ENCODE measurements at places on chromosomes 7 and 10.

- no peak for DNase-seq
Measured at GRCh38 chr7:30543813-30544525, 39.3 kb upstream of the GGCT start.

DNA sequence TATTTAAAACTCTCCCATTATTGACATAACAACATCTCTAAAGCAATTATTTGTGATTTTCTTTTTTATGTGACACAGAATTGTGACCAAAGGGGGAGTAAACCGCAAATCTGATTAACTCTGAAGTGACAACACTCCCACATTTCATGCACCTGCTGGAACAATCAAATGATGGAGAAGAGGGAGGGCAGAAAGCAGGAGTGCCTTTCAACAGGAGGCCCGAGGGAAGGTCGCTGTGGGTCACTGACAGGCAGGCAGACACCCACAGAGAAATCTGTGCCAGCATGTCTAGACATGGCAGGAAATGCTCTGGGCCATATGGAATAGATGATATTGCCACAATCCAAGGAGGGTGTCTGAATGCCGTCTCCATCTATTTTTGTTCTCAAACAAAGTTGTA, 247.3 kb downstream of the DOCK4 start:
- no peak for DNase-seq

GRCh38 chr10:49167425-49168170, 20.6 kb downstream of the TMEM273 start:
- no peak for DNase-seq

DNA sequence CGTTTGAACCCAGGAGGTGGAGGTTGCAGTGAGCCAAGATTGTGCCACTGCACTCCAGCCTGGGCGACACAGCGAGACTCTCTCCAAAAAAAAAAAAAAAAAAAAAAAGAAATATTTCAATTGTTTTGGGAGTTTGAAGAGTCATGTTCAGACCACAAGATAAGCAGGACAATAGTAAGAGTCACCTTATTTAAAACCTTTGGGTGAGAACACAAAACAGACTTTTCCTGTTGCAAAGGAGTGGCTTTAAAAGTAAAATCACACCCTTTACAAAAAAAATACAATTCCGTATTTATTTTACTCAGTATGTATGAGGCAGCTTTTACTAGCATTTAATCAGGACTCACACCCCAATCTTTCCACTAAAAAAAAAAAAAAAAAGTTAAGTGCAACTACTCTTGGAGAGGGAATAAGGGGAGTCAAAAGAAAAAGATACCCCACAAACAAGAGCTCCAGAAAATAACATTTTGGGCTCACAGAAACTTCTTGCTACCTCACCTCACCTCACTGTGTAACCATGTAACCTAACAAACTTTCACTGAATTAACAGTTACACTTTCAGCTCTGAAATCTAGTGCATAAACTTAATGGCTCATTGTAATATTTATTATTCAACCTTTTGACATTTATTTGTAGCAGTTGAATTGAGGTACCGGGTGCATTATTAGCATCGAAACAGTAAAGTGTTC, 11.2 kb downstream of the SKIDA1 start:
- DNase-seq = no peak

DNA sequence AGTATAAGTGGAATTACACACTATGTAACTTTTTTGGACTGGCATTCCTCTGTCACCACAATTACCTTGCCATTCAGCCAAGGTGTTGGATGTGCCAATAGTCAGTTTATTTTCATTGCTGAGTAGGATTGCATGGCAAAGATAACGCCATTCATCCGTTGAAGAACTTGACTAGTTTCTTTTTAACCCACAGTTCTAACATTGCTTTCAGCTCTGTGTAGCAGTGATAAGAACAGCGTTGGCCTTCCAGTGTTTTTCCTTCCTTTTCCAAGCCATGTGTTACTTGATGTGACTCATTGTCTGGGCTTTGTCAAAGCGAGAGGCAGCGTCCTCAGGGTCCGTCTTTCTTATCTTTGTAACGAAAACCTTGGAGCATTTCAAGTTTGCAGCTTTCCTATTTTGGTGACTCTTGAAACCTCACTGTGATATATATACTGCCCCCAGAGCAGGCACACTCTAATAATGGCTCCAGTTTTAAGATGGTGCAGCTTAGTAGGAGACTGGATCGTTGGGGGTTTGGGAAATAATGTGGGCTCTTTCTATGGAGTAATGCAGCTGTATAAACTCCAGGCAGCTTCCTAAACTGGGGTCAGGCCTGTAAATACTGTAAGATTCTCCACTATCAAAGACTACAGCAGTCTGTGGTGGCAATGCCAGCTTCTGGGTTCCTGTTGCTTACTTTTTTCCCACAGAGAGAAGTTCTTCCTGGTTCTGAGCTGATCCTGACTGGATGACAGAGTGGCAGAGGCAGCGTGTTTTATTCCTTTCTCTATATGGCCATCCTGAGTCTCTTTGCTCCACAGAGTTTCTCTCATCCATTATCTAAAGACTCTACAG, 41.7 kb downstream of the AKR1E2 start:
- no peak for DNase-seq

- DNase-seq = peak; percentile 26
Measured at GRCh38 chr7:111090846-111091245, at the start of gene LRRN3. TSS of gene LRRN3 (plus strand) at chr7:111091127. CDS start at chr7:111122773, 31,646 bp downstream.

DNA sequence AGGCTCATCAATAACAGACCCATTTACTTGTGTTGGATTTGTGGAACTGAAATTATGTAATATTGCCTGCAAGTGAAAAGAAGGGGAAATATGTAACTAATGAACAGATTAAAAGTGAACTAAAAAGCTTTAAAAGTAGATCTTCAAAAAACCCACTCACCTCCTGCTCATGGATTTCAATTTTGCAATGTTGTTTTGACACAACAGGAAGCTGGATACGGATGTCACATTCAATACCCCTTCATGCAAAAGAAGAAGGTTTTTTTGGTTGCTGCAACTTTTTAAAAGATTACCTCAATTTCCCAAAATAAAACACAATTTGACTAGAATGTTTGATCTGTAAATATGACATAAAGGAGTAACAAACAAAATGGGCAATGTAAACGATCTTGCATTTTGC, 3.3 kb downstream of the MKI67 start:
- DNase-seq = no peak

- DNase-seq = no peak
Measured at GRCh38 chr7:17275749-17276671, 22.4 kb upstream of the AHR start.

GRCh38 chr7:7351832-7352231, 169.5 kb downstream of the C1GALT1 start:
- no peak for DNase-seq

- DNase-seq = no peak
Measured at GRCh38 chr10:110356628-110357245, 52.0 kb upstream of the SMNDC1 start.

- DNase-seq = no peak
Measured at GRCh38 chr10:124626759-124627380, 117.3 kb downstream of the FAM53B start.

- DNase-seq = no peak
Measured at GRCh38 chr7:34191771-34192479, 286.6 kb downstream of the BMPER start.

- no peak for DNase-seq
Measured at GRCh38 chr7:137454767-137455166, 111.2 kb upstream of the PTN start.

DNA sequence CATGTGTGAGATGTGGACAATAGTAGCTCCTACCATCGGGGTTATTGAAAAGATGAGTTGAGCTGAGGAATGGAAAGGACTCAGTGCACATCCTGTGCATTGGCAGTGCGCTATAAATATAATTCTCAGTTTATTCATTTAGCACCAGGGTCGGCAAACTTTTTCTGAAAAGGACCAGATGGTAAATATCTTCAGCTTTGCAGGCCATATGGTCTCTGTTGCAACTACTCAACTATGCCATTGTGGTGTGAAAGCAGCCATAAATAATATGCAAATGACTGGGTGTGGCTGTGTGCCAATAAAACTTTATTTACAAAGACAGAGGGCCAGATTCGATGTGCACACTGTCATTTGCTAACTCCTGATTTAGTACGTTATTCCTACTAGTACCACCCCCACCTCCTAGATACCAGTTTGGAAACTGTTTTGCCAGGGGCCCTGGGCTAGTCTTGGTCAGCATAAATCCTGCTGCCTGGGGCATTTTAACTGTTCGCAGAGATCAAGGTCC, 422.9 kb upstream of the MKI67 start:
- DNase-seq = no peak

DNA sequence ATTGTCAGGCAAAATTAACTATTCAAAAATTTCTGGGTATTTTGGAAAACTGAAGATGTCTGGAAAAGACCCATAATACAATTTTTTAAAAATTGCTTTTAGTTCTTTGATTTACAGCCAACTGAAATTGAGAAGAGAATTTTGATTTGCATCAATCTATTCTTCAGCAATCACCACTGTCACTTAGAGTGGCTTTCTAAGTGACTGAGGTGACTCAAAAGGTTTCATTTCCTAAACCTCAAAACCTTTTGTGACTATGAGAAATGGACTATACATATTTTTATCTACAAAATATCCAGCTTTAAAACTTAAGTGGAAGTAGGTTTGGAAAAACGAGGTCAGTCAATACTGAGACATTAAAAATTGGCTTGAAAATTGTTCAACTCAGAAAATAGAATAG, 60.0 kb downstream of the ENO4 start:
- no peak for DNase-seq

DNA sequence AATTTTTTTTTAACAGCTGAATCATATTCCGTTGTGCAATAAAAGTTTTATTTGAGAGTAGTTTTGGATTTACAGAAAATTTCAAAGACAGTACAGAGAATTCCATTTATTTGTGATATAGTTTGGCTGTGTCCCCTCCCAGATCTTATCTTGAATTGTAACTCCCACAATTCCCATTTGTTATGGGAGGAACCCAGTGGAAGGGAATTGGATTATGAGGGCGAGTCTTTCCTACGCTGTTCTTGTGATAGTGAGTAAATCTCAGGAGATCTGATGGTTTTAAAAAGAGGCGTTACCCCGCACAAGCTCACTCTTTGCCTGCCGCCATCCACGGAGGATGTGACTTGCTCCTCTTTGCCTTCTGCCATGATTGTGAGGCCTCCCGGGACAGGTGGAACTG, 228.0 kb upstream of the MAGI2 start:
- no peak for DNase-seq

- DNase-seq = no peak
Measured at GRCh38 chr7:40990841-40991240, 712.0 kb downstream of the INHBA start.

DNA sequence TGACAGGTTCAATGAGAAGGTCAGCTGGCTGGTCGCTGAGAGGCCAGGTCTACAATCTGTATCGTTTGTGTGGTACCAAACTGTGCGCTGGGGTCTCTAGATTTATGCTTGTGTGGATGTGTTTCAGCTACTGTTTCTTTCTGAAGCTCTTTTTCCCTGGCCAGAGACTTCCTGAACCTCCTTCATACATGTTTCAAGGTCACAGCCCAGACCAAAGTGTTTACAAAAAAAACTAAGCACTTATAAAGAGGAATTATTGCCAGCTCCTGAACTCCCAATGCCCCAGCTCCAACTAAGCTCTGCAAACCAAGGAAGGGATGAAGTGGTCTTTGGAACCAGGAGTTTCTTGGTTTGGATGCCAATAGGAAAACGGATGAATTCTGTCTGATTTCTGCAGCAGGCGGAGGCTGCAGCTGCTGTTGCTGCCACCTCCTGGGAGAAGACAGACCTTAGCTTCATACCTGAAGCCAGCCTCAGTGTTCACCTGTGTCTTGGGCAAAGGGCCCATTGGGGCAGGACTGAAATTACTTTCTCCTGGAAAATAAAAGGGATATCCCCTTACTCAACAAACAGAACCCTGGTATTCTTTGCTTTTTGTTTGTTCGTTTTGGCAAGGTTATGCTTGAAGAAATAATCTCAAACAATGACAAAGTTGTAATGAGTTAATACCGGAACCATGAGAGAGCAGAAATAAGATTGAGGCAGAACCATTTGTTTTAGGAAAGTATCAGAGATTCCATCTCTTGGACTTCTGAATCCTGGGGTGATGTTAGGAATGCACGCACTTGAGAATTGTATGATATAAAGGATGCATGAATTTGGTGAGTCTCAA, 24.6 kb upstream of the MKLN1 start:
- DNase-seq = no peak

DNA sequence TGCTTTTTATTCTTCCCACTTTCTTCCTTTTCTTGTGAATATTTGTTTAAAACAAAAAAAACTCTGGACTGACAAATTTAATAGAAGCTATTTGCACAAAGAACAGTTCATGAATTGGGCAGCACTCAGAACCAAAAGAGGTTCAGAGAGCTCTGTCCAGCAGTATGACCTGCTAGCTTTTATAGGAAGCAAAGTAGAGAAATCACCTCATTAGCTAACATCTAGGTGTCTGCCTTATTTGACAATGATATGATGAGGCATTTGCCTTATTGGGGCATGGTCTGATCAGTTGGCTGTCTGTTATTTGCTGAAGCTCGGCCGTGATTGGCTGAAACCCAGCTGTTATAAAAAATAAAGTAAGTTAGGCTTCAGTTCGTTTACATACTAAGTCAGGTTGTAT, 819 bp upstream of the TRIM4 start:
- no peak for DNase-seq

GRCh38 chr7:106369352-106369751, 84.6 kb upstream of the NAMPT start:
- DNase-seq = no peak

- DNase-seq = no peak
Measured at GRCh38 chr10:5573968-5574641, 49.3 kb downstream of the CALML3 start.

DNA sequence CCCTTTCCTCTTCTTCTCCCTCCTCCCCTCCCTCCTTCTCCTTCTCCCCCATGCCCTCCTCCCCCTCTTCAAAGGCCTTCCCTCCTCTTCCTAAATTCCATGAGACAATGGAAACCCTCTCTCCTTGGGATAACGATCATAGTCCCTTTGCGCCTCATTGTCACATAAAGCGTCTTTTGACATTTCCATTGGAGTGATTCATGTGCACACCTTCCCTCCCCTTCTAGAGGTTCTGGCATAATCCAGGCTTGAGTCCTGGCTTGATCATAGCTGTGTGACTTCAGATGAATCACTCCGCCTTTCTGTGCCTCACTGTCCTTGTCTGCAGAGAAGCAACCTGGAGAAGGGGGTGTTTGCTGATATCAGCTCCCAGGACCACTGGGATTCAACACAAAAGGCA, 204.2 kb downstream of the TNS3 start:
- no peak for DNase-seq

- DNase-seq = no peak
Measured at GRCh38 chr7:73717025-73717807, 2.3 kb downstream of the STX1A start.

DNA sequence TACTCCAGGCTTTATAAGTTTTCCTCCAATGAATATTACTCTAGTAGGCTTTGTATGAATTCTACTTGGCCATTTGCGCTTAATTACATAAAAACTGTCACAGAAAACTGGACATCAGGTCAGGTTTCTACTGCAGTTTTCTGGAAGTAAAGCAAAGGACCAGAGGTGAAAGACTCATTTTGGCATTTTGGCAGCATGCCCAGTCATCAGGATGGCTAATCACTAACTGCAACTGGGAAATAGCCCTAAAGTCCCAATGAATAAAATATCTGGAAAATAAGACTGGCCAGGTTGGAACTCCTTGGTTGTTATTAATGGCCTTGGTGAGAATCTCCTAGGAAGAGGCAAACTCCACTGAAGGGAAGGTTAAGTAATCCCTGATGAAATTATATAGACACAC, 75.5 kb downstream of the COPG2 start:
- no peak for DNase-seq

Data from activated naive CD8-positive, alpha-beta T cell treated with anti-CD3 and anti-CD28 coated beads, Interleukin-2, amount 50 U/mL, for 16 hours (primary cell).